ENCODE measurements at places on chromosomes 1 and 21. TPM values are rescaled to one million over a fixed set of nuclear protein-coding genes. Genes with fewer than 3 reads are reported as not detected.

The RORC gene
- total RNA-seq = not detected

The PPP2R5A gene
- total RNA-seq = 24.8 TPM

The NBPF4 gene
- 0.66 TPM for total RNA-seq

The PTGFR gene
- 4.6 TPM for total RNA-seq

The GBP1 gene
- 27.8 TPM for total RNA-seq

The C1orf185 gene
- not detected for total RNA-seq

The VHLL gene
- total RNA-seq = 0.29 TPM

The ANGPTL7 gene
- total RNA-seq = 0.88 TPM

The MROH9 gene
- 0.43 TPM for total RNA-seq

The MCOLN2 gene
- 0.29 TPM for total RNA-seq

The S100B gene
- total RNA-seq = 0.29 TPM

The LAMTOR5 gene
- total RNA-seq = 73.2 TPM

The LDLRAD1 gene
- not detected for total RNA-seq

The BCL2L15 gene
- total RNA-seq = under 0.01 TPM
